Stimulated activated CD4-positive, alpha-beta T cell treated with anti-CD3 and anti-CD28 coated beads, Interleukin-12 subunit alpha, Interleukin-12 subunit beta, amount 100 ng/mL, for 4 hours (primary cell): ENCODE measurements at places on chromosomes 2 and 18.
A peak's percentile ranks its signal among the peaks of the same experiment; 100 is the strongest.

DNA sequence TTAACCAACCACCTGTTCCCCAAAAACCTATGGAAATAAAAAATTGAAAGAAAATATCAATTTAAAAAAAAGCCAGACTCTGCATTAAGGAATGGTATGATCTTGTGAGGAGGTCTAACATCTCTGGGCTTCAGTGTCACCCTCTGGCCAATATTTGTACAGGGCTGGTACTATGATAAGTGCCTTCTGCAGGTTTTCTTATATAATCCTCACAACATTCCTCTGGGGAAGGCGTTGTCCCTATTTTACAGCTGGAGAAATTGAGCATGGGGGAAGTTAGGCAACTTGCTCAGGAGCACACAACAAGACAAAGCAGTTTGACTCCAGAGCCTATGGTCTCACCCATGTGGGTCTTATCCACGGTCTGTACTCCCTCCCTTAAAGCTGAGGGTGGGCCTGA, 86.0 kb downstream of the ZBTB7C start:
- no peak for DNase-seq

DNA sequence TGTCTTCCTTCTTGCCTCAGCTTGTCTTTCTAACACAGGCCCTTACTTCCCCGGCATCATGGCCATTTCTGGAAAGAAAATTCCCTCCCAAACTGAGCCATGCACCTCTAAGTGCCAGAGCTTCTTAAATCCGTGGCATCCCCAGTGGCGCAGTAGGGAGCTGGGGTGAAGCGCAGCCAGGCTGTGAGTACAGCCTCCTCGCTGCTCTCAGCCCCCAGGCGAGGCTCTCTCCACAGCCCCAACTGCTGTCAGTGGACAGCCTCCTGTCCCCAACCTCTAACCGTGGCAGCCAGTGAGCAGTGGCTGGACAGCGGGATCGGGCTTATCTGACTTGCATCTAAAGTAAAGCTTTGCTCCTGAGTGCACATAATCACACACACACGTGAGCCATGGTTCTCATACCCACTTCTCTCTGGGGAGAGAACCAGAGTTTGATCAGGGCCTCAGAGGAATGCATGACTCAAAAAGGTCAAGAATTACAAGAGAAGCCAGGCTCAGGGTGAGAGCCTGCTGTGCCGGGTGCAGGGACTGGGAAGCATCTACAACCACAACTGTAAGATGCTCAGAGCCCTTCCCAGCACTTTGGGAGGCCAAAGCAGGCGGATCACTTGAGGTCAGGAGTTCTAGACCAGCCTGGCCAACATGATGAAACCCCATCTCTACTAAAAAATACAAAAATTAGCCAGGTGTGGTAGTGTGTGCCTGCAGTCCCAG, 50.7 kb downstream of the SFXN5 start:
- DNase-seq, result no peak

DNA sequence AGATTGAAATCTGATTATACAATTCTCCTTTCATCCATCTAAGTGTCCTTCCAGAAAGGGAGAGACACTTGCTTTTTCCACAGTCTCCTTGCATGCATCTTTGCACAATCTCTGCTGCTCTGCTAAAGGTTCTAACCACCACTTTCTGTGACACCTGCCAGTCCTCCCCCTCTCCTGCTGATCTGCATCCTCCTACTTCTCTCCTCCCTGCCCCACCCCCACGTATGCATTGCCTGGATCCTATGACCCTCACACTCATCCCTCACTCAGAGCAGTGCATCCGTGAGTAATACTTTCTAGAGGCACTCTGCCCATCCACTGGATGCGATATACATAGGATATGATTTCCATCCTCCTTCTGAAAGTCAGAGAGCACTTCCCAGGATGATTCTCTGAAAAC, 27.7 kb upstream of the TRAPPC8 start:
- DNase-seq, result no peak

GRCh38 chr2:143607231-143608062, 478.2 kb downstream of the ARHGAP15 start:
- no peak for DNase-seq

DNA sequence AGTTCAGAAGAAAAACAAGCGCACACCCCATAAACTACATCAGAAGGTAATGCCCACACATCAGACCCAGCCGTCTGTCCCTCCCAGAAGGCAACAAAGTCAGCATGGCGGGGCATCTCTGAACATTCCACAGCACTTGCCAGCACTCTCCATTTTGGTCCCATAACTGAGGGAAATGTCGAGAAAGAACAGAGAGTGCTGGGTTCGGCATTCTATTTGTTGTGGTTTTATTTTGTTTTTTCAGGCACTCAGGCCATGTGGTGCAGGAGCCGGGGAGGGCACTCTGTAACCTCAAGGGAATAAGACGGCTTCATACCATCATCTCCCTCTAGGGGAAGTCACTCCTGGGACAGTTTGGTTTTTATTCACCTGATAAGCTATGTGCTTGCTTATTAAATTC, 156.0 kb downstream of the SEPTIN10 start:
- no peak for DNase-seq

DNA sequence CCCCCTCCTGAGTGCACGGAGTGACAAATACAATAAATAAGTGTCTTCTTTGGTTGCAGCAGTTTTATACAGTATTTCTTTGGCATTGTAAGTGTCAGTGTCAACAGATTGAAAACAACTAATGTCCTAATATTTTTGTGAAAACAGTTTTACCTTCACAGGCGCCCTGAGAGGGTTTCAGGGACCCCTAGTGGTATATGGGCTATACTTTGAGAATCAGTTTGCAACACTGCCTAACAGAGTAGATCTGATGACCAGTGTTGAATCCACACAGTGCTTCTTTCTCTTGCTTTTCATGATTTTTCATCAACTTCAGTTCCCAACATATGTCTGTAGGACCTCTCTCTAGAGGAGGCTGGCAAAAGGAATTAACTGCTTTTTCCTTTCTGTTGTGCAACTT, 162.2 kb downstream of the PRPF40A start:
- DNase-seq, result no peak

DNA sequence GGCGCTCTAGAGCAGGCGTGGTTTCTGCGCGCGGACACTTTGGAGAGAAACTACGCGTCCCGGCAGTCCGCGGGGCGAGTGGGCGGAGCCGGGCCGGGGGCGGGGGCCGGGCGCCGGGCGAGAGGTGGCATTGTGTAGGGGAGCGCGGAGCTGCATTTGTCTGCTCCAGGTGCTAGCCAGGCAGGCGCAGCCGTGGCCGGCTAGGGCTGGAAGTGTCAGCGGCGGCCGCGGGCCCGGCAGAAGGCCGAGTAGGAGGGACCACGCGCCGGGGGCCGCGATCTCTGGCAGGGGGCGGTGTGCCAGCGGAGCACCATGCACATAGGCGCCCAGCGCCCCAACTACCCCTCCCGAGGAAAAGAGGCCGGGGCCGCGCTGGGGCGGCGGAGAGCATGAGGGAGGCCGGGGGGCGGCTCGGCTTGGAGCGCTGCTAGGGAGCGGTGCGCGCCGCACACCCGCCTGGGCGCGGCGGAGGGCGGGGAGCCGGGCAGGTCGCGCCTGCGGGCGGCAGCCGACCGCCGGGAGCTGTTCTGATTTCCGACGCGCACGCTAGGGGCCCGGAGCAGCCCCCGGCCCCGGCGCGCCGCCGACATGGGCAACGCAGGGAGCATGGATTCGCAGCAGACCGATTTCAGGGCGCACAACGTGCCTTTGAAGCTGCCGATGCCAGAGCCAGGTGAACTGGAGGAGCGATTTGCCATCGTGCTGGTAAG, at the start of gene FMNL2:
Gene FMNL2 (plus strand): TSS at position 159 of the 710 bp plus-strand sequence.
- DNase-seq, result peak; percentile 41

DNA sequence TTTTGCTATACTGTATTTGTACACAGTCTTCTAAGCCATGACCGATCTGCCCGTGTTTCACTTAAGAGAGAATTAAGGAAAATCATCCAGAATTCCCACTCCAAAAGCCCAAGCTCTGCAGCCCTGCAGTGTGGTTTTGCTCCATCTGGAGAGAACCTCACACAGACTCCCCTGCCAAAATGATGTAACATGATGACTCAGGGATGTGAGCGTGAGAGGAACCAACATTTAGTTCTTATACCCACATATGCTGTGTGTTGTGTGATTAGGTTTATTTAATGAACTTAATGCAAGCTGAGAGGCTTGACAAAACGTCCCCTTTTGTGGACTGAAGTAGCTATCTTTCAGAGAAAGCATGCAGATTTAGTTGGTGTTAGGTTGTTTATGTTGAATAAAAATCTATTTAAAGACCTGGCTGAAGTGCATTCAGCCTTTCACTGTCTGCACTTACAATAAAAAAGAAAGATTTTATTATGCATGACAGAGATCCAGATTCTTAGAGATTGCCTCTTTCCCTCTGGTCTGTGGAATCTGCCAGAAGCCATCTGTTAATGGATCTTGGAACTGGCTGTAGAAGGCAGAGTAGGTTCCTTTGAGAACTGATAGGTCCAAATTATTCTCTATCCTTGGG, 6.3 kb downstream of the RAB12 start:
- no peak for DNase-seq

GRCh38 chr2:233470011-233470687, 96.4 kb downstream of the USP40 start:
- DNase-seq, result no peak

DNA sequence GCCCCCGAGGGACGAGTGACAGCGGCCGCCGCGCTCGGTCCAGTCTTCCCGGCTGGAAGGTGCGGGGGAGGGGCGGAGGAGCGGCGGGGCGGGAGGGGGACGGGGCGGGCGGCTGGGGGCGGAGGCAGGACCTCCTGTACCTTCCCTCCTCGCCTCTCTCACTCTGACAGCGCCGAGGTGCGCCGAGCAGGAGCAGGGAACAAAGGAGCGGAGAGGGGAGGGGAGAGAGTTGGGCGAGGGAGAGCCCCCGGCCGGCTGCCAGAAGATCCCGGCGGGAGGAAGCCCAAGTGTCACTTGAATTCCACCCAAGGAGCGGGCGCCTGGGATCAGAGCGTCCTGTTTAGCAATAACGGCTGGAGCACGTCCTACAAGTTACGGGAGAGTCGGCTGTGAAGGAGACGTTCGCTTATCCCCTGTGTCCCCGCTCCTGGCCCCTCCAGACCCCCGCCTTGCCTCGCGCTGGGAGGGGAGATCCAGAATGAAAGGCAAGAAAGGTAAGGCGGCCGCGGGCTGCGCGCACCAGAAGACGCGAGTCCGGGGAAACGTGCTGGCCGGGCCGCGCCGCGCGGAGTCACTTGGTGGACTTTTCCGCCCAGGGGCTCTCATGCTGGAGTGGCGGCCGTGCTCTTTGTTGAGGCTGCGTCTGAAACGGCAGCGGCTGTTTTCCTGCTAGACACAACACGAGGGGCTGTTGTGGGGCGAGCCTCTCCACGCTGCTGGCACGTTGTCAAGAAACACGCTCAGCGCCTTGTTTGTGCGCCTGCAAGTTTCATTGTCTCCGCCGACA, at the start of gene TGIF1:
Gene TGIF1 (plus strand): TSS at position 161 of the 787 bp plus-strand sequence. CDS start 318 bp downstream, at position 479.
- DNase-seq, result peak; percentile 55

- no peak for DNase-seq
These were observed 6.3 kb upstream of the ID2 start for GRCh38 chr2:8675543-8675942.

- no peak for DNase-seq
These were observed 243.5 kb upstream of the MYT1L start for GRCh38 chr2:2574401-2575180.

- no peak for DNase-seq
These were observed 495.7 kb upstream of the SMIM21 start for GRCh38 chr18:75923169-75923568.

GRCh38 chr2:210623506-210623905, 67.1 kb downstream of the CPS1 start:
- DNase-seq, result no peak

DNA sequence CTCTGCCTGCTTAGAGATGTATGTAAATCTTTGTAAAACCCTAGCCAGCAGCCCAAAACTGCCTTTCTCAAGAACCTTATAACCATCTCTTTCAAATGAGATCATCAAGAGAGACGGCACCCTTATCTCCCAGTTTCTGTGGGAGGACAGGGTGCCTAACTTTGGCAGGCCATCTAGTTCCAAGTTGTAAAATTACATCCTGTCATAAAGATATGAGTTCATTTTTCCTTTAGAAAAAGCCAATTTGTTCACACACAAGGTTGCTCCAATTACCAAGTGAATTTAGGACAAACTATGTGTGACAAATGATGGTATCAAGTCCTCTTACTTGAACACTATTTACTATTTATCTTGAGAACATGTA, 65.3 kb downstream of the MEMO1 start:
- no peak for DNase-seq

DNA sequence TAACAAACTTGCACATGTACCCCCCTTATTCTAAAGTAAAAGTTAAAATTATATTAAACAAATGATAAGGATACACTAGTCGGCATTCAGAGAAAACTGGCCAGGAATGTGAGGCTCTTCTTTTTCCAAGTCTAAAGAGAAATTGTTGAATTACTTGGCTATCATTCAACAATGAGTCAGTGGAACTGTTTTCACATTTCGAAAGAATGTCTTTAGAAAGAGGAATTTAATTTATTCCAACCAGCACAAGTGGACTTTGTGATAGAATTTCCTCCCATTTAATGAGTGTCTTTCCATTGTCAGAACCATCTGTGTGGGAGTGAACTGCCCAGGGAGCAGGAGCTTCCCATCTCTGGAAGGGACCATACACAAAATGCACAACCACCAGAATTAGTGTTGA, 792.2 kb downstream of the EPHA4 start:
- no peak for DNase-seq

GRCh38 chr2:181680055-181680936, at the start of gene NEUROD1:
Gene NEUROD1, minus strand, starts transcription at chr2:181680517. Its CDS starts 1,657 bp downstream, at chr2:181678860.
- no peak for DNase-seq

DNA sequence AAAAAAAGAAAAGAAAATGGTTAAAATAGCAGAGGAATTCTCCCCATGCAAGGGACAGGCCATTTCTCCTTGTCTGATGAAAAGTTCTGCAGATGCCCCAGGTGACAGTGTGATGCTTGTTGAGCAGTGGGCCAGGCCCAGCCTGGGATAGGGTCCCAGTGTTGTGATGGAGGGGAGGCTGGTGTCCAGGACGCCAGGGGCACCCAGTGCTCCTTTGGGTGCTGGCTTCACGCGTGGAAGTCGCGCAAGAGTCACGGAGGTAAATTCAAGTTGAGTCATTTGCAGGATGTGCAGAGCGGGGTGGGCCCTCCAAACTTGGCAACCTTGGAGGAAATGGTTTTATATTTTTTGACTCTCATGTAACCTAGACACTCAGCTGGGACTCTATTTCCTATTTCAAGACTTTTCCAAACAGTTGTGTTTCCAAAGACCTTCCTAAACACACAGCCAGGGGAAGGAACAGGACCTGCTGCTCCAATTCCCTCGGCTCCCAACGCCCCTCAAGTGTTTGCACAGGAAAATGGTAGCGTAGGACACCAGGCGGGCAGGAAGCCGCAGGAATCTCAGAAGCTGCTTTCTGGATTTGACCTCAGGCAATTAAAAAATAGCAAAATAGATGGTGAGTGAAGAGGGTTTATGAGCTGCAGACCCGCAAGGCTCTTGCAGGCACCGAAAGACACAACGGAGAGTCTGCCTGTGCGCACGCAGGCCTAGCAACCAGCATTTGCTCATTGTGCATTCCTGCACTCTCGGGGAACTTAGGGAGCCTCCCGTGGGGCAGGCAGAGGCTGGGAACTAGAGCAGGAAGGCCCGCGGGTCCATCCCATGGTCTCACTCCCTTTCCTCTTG, 107.1 kb upstream of the ODC1 start:
- DNase-seq, result no peak

DNA sequence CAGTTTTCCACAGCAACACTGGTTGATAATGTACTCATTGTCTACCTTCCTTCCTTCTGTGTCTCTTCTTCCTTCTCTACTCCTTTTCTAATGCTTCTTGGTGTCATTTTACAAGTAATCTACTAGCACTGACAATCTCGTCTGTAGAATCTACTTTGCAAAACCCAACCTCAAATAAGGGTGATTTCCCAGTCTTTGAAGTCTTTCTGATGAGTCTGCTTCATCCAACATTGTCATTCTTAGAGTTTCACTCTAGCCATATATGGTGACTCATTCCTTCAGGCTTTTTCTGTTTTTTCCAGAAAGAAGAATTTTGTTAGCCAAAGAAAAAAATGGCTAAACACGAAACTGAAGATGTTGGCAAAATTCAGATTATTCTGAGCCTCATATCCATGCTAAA, 288.7 kb downstream of the MBD2 start:
- DNase-seq, result no peak
